Cortex of kidney (tissue), 1 donor: ENCODE measurements at places on chromosomes 5 and 9.

DNA sequence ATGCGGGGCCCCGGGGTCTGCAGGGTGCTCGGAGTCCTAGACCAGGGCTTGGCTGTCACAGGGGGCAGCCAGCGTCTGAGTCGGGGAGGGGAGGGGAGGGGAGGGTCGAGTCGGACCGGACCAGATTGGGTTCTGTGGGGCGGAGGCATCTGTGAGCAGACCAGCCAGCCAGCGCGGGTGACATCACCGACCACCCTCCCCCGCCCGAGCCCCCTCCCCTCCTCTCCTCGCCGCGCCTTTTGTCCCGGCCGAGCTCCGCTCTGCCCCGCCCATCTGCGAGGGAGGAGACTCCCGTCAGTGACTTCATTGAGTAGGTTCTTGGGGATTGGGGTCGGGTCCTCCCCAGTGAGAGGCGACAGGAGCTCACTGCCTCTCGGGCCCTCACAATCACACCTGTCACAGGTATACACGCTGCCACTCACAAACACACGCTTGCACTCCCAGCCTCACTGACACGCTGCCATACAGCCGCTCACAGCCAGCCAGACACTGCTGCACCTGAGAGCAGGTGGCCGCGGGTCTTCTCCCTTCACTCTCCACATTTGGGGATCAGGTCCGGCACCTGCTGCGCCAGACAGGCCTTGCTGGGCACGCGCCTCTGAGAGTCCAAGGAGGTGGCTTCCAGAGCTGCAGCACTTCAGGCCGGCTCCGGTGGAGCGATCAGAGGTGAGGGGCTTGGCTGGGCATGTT, 546 bp downstream of the DNAJB5 start:
- DNase-seq = no peak

DNA sequence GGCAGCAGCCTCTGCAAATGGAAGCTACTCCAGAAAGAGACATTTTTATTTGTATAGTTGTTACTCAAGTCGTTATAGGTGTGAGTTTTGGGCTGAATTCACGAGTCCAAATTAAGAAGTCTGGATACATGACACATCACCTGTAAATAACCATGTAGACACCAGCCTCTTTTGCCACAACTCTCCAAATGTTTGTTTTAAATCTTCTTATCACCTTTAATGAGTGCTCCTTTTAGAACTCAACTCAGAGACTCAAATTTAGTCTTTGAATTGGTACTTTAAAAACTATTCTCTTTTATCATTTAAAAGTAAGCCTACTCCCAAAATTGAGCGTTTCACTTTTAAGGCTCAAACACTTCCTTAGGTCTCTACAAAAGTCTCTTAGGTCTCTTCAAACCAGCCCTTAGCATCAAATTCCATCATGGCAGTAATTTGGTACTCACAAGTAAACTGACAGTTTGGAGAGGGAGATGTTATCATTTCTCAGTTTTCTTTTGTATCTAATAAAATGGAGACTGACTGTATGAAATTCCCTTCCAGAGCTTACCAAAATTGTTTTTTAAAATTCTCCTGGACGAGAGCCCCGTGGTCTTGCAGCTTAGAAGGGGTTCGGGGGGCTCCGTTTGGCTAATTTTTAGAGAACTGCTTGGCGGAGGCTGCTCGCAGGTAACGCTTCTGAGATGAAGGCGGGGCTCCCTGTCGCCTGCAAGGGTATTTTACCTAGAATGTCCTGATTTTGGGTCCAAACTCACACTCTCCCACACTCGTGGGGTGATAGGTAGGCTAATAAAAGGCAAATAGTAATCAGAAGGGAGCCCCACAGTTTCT, 194.6 kb downstream of the MEF2C start:
- no peak for DNase-seq

- DNase-seq = no peak
Measured at GRCh38 chr9:127361561-127361960, 35.4 kb upstream of the SLC2A8 start.

GRCh38 chr9:18347386-18348082, 126.4 kb upstream of the ADAMTSL1 start:
- DNase-seq = no peak

DNA sequence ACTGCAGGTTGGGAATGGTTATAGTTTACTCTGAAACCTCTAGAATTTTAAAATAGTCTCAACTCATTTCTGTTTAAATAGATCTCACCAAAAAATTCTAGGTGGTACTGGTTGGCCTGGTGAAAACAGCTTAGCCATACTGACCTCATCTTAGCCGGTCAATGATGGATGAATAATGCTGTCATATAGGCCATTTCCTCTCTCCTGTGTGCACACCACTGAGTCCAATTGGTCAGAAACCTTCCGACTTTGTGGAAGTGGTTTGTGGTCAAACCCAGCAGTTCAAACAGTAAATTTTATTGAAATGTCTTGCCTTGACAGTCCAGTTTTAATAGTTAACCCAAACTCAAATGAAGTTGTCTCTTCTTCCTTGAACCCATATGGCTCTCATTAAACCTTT, 98.6 kb downstream of the GIN1 start:
- DNase-seq = no peak

- no peak for DNase-seq
Measured at GRCh38 chr5:172751761-172752510, 19.1 kb downstream of the DUSP1 start.

- no peak for DNase-seq
Measured at GRCh38 chr5:26757941-26758340, 280.4 kb downstream of the CDH9 start.

GRCh38 chr9:88537761-88538091, 2.7 kb downstream of the NXNL2 start:
- DNase-seq = no peak

- no peak for DNase-seq
Measured at GRCh38 chr5:95446560-95447221, 55.5 kb downstream of the FAM81B start.

DNA sequence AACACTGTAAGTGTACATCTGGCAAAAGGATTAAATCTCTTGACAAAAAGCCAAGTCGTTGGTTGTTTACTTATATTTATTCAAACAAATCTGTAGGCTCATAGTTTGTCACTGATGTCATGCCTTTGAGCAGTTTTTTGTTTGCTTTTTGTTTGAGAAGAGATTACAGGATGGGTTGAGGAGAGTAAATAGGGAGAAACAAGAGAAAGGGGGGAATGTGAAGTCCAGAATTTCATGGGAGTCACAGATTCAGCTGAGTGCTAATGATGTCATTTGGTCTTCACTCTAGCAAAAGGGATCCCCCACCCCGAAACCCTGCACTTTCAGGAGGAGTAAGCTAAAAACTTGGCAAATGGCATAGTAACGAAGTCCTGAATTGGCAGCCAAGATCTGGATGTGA, 337.4 kb downstream of the GLIS3 start:
- no peak for DNase-seq

- DNase-seq = no peak
Measured at GRCh38 chr9:28922891-28923290, 1349.6 kb upstream of the C9orf72 start.

GRCh38 chr5:10479154-10479721, 37.6 kb downstream of the ROPN1L start:
- no peak for DNase-seq

GRCh38 chr5:74322191-74322590, 318.3 kb downstream of the ENC1 start:
- DNase-seq = no peak

DNA sequence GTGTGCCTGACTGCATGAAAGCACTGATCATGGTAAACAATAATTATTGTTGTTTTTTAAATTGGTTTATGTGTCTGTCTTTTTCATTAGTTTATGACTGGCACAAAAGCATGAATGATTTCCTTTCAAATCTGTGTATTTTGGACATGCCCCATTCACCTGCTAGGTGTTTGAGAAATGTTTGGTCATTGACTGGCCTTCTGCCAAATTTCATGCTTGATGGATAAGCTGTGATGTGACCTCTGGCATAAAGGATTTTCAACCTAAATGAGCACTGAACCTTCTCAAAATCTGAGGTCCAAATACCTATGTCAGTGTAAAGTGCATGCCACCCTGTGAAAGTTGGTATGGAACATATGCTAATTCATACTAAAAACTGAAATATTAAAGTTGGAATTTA, 204.5 kb downstream of the BRINP1 start:
- DNase-seq = no peak

GRCh38 chr5:13913962-13914361, 30.5 kb downstream of the DNAH5 start:
- no peak for DNase-seq

GRCh38 chr5:160252916-160253315, 23.6 kb downstream of the FABP6 start:
- DNase-seq = no peak

DNA sequence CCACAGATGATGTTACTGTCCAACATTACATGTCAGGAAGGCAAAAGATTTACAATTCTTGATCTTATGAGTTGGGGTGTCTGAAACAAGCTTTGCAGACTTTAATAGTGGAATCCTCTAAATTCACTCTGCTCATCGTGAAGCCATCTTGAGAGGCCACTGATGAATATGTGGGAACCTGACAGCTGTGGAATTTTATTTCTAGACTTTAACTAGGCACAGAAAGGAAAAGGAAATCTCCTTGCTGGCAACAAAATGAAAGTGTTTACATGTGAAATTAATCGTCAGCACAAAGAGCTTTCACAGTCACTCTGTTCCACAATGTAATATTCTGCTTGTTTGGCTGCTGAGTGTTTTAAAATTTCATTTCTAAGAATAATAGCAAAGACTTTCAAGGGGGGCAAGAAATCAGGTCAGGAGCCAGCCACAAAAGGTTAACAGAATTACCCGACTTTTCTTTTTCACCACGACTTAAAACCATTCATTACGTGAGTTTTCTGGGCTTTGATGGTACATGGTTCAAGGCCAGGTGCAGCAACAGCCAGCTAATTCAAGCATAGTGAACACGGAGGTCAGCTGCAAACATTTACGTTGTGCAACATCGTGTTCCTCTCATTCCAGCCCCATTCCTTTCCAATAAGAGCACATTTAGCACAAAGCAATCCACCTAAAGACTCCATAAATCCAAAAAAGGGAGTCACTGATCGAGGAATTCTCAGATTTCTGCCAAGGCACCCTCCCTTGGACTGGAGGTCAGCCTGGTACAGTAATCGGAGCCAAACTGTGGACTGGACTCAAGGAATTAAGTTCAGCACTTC, 14.6 kb downstream of the NREP start:
- DNase-seq = no peak

- no peak for DNase-seq
Measured at GRCh38 chr5:626850-627249, 14.7 kb downstream of the CEP72 start.

GRCh38 chr9:92402360-92402759, 2.0 kb downstream of the OGN start:
- no peak for DNase-seq

GRCh38 chr9:77707383-77708063, 59.4 kb upstream of the GNA14 start:
- DNase-seq = no peak

DNA sequence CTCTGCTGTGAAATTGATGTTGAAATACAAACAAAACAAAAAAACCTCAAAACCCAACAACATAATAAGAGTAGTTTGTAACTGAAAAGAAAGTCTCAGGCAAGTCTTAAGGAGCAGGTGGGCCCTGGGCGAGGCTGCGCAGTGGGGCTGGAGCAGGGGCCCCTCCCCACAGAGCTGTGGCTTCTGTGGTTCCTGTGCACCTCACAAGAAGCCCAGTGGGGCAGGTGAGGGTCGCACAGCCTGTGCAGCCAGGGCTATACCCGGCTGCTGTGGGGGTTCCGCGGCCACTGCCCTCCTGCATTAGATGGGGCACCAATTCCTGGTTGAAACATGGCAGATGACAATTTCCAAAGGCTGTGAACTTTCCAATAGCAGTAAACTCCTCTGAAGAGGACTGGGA, 75.3 kb downstream of the TRIO start:
- DNase-seq = no peak

- DNase-seq = no peak
Measured at GRCh38 chr5:45383985-45384384, 312.2 kb downstream of the HCN1 start.

GRCh38 chr5:16675806-16676205, 59.0 kb upstream of the RETREG1 start:
- DNase-seq = no peak

DNA sequence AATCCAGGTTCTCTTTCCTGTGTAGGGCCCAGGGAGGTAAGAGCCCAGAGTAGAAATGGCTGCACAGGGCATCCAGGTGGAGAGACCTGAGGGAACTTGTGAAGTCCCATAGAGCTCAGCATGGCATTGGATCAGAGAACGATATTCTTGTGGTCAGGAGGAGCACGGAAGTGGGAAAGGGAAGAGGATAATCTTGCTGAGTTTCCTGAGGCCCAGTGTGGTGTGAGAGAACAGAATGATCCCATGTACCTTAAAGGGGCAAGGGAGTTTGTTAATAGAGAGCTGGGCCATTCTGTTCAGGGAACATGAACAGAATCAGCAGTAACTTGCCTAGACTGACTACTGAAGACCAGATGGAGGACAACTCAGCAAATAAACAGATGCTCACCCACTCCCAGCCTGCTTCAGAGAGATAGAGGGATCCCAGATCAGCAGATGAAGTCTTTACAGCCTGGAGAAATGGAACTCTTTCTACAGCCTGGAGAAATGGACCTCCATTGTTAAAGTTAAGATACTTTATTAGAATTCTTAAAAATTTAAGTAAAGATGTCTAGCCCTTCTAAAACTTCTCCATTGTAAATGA, 119.7 kb upstream of the ELL2 start:
- no peak for DNase-seq

GRCh38 chr9:34986540-34987047, 3.0 kb upstream of the DNAJB5 start:
- DNase-seq = no peak

DNA sequence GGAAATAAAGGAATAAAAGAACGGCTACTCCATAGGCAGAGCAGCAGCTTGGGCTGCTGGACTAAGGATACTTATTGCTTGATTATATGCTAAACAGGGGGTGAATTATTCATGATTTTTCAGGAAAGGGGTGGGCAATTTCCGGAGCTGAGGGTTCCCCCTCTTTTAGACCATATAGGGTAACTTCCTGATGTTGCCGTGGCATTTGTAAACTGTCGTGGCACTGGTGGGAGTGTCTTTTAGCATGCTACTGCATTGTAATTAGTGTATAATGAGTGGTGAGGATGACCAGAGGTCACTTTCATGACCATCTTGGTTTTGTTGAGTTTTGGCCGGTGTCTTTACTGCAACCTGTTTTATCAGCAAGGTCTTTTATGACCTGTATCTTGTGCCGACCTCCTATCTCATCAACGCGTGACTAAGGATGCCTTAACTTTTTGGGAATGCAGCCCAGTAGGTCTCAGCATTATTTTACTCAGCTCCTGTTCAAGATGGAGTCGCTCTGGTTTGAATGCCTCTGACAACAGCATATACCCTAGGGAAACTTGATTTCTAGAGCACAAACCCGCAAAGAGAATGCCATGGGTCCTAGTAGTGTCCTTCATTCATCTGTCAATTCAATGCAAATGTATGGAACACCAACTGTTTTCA, 47.8 kb upstream of the PWWP2A start:
- DNase-seq = no peak

GRCh38 chr5:15573590-15573989, 73.6 kb downstream of the FBXL7 start:
- no peak for DNase-seq

GRCh38 chr5:181040631-181040945, 522 bp downstream of the BTNL9 start:
- no peak for DNase-seq

GRCh38 chr9:9212963-9213362, 1399.8 kb downstream of the PTPRD start:
- DNase-seq = no peak

GRCh38 chr9:125497906-125498305, 209.1 kb downstream of the MAPKAP1 start:
- no peak for DNase-seq

- DNase-seq = no peak
Measured at GRCh38 chr5:132771503-132771998, 5.5 kb downstream of the SEPTIN8 start.

GRCh38 chr9:129612815-129613519, 7.9 kb downstream of the C9orf50 start:
- DNase-seq = no peak
